Skin of body (tissue), 3 donors: ENCODE measurements at places on chromosomes 1 and 21. TPM values are rescaled to one million over a fixed set of nuclear protein-coding genes. Genes with fewer than 3 reads are reported as not detected.

Gene OR2G6
- total RNA-seq, result not detected

Gene GBP1
- total RNA-seq, result 42.4 TPM

Gene PROK1
- total RNA-seq, result not detected

Gene TARBP1
- total RNA-seq, result 37.1 TPM

Gene AJAP1
- 0.30 TPM for total RNA-seq

Gene IRF6
- total RNA-seq, result 77.9 TPM

Gene BRWD1
- total RNA-seq, result 112 TPM

Gene AIM2
- 0.39 TPM for total RNA-seq

Gene TNFAIP8L2
- 2.2 TPM for total RNA-seq

Gene EPHA2
- 42.0 TPM for total RNA-seq
